ENCODE measurements at places on chromosomes 2 and 18. TPM values are rescaled to one million over a fixed set of nuclear protein-coding genes. Genes with fewer than 3 reads are reported as not detected.

GATA6 gene
- total RNA-seq: 0.14 TPM

DNA sequence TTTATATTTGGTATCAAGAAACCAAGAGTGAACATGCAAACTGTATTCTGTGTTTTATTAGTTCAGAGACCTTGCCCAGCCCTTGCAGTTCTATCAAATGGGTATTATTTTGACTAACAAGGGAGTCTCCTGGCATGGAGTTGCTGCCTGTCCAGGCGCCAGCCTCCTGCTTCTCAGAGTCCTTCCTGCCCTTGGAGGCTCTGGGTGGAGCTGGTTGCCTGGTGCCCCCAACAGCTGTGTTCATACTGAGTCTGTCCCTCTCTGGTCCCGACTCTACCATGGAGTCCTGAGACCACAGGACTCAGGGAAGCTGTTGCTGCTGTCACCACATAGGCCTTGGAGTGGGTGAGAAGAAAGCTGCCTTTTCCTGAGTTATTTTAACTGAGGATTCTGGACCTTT is 26.3 kb upstream of the GREB1 start:
- no peak for DNase-seq

DNA sequence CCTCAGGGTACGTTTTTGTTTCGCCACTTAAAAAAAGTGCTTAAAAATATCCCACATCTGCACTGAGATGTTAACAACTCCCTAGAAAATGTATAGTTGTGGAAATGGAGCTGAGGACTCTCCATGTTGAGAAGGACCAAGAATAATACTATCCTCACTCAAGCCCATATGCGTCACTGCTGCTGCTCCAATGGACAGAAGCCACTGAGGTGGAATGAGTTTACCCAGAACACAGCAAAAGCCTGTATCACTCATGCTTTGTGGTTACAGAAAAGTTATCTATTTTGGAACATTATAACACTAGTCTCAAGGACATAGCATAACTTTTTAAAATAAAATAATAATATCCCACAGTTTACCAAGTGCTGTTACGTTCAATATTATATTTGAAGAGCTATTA is 31.9 kb downstream of the DSC3 start:
- no peak for DNase-seq

DNA sequence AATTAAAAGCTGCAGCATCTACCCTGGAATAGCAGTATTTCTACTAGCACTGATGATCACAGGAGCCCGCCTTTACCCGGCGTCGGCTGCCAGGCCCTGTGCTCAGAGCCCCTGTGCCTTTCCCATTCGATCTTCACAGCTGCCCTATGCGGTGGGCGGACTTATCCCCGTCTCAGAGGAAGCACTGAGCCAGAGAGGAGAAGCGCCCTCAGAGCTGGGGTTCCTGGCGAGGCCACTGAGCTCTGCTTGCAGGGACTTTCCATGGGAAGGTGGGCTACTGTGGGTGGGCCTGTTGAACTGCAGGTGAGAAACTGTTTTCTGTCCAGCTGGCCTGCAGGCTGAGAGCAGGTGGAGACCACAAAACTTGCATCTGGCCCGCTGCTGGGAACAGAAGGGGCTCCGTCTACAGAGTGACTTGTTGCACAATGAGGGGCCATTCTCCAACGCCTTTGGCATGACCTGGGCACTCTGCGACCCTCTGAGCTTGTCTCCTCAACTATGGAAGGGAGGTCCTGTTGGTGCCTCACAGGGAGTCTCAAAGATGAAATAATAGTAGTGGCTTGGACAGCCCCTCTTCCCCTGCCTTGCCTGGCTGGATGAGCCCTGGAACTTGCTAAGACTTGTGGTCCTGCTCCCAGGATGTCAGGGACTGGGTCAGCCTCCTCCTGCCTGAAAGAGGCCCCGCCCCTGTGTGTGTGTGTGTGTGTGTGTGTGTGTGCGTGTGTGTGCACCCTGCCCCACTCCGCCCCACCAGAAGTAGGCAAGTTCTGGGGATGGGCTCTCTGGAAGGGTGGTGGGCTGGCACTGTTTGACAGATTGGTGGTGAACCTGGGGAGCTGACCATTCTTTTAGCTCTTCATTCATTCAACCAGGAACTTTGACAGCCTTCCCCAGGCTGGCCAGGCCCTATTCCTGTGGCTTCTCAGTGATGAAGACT is 32.7 kb downstream of the GLI2 start:
- DNase-seq: no peak

- no peak for DNase-seq
Measured at GRCh38 chr2:128289439-128289838, 29.2 kb downstream of the HS6ST1 start.

GRCh38 chr2:113275556-113276215 is 3.0 kb downstream of the PAX8 start:
- DNase-seq: no peak

CAPN14 gene
- 0.28 TPM for total RNA-seq

DNA sequence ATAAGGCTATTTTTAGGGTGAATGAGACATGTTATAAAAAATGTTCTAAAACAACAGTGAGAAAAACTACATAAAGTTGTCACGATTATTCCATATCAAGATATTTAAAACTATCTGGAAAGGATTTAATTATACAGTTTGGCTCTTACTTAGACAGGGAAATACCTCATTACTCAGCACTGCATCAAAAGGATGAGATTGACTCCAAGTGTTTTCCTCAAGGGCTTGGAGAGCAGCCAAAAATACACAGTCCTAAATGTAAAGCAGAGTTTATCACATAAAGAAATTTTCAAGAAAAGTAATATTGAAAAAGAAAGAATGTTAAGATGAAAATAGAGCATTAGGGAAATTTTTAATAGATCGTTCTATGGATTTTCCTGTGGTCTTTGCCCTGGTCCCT is 285.5 kb upstream of the NETO1 start:
- no peak for DNase-seq

ELAC1 gene
- 10.1 TPM for total RNA-seq

- DNase-seq: no peak
Measured at GRCh38 chr2:689877-690510, 12.8 kb upstream of the TMEM18 start.

DNA sequence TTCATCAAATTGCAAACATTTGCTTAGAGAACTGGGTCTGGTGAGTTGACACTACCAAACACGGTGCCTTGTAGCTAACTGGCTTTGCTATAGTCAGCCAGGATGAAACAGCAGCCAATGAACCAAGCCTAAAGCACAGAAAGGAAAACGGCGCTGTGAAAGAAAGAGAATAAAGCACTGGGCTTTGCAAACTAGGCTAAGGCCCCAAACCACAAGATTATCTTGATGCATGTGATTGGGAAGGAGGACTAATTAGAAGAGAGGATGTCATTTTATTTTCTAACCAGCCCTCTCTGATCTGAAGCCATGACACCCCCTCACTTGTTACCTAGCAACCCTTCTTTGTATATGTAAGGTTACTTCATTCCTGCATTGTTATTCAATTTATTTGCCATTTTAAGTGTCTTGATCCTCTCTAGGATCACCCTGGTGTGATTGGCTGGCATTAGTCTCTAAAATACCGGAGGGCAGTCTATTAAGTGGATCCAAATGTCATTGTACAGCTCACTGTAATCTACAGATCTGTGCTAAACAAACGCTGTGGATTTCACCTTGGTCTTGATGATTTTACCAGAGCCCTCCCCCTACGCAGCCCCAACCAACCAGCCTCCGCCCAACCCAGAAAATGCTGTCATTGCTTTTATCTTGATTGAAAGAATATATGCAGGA is 395.4 kb upstream of the ACVR2A start:
- no peak for DNase-seq

MCFD2 gene
- total RNA-seq: 38.6 TPM

GRCh38 chr18:55694291-55694690 is 106.3 kb upstream of the TCF4 start:
- DNase-seq: no peak

GRCh38 chr2:218230882-218231281 is 13.9 kb downstream of the ARPC2 start:
- no peak for DNase-seq

Data from activated naive CD8-positive, alpha-beta T cell treated with anti-CD3 and anti-CD28 coated beads, Interleukin-2, amount 10 ng/mL, durations not matched to agents 7 days and 5 days (primary cell).